Type B pancreatic cell (in vitro differentiated cells): ENCODE measurements at places on chromosomes 5 and 9. TPM values are rescaled to one million over a fixed set of nuclear protein-coding genes. Genes with fewer than 3 reads are reported as not detected.

B4GALT1 gene
- total RNA-seq = 91.9 and 150 TPM in 2 replicates

ZFR gene
- total RNA-seq = 56.7 and 67.1 TPM in 2 replicates

CBY3 gene
- not detected in 2 replicates for total RNA-seq

PCDHB3 gene
- 3.9 and 5.4 TPM in 2 replicates for total RNA-seq

ACOT12 gene
- total RNA-seq = 0.46 and 0.74 TPM in 2 replicates

GABRA1 gene
- total RNA-seq = 1.8 and 12.3 TPM in 2 replicates

ADAMTSL2 gene
- total RNA-seq = 0.57 and 0.65 TPM in 2 replicates

TDRD7 gene
- 7.6 and 12.7 TPM in 2 replicates for total RNA-seq

IFNA21 gene
- not detected in 2 replicates for total RNA-seq

ISOC1 gene
- total RNA-seq = 26.3 and 30.0 TPM in 2 replicates

GPR151 gene
- not detected in 2 replicates for total RNA-seq

SMIM33 gene
- total RNA-seq = not detected in 2 replicates

CMBL gene
- 12.1 and 32.9 TPM in 2 replicates for total RNA-seq

KLF4 gene
- total RNA-seq = 49.5 and 136 TPM in 2 replicates

PCDHA12 gene
- total RNA-seq = 10.2 and 27.3 TPM in 2 replicates
